ENCODE measurements at places on chromosomes 5 and 9.

- no peak for DNase-seq
Measured at GRCh38 chr9:132547976-132548730, 34.3 kb upstream of the BARHL1 start.

- DNase-seq: no peak
Measured at GRCh38 chr5:40089269-40089668, 590.4 kb upstream of the PTGER4 start.

GRCh38 chr5:94153736-94154450 lies 412.5 kb upstream of the POU5F2 start:
- DNase-seq: no peak

DNA sequence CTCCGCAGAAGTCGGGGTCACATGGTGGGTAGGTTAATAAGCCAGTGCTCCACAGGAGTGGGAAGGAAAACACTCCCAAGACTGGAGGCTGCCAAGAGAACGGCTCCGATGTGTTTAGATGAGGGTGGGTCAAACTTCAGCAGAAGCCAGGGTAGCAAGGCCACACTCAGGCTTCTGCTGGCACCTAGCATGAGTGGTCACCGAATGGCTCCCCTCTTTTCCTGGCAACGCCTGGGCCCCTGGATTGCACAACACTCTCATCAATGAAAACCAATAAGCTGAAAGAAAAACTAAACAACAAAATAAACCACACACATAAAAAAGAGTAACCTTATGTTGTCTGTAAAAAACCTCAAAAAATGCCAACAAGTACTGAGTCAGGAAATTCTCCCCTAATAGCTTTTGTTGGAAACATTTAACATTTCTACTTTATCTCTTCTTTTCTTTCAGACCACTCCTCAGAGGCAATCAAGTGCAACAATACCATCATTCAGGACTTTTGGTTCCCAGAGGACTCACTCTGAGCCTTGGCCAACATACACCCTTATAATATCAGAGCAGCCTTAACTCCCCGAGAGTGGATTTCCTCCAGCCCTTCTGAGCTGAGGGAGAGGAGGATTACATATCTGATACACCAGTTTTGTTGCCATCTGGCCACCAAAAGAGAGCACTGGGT lies 279.9 kb downstream of the ENC1 start:
- DNase-seq: no peak

DNA sequence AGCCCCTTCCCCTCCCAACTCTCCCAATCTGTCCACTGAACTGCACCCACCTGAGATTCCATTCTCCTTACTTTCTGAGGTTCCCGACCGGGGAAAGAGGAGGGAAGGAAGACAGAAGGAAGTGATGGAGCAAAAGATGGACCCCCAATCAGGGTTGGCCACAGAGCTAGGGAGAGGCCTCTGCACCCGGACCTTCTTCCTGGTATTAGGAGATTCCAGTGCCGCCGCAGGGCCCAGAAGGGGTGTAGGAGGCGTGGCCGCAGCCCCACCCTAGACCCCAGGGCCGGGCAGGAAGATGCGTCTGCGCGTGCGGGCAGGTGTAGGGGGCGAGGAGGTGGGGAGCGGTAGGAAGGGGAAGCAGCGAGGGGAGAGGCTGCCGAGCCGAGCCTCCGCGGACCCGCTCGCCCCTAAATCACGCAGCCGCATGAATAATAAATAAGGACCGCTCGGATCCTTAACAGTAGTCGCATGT lies 104.2 kb upstream of the MVB12B start:
- DNase-seq: no peak

DNA sequence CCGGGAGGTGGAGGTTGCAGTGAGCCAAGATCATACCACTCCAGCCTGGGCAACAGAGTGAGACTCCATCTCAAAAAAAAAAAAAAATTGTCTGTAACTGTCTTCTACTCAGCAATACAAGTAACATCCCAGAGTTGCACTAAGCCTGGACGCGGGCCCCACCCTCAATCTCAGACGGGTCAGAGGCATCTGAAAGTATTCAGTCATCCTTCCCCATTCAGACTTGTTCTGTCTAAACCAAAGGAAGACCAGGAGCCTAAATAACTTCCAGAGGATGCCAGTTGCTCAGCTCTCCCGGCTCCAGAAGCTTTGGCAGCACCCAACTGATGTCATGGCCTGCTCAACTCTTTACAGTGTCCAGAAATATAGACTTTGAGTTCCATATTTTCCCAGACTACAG lies 218.6 kb downstream of the AUH start:
- no peak for DNase-seq

GRCh38 chr9:6562871-6563430 lies 82.6 kb downstream of the GLDC start:
- DNase-seq: no peak

DNA sequence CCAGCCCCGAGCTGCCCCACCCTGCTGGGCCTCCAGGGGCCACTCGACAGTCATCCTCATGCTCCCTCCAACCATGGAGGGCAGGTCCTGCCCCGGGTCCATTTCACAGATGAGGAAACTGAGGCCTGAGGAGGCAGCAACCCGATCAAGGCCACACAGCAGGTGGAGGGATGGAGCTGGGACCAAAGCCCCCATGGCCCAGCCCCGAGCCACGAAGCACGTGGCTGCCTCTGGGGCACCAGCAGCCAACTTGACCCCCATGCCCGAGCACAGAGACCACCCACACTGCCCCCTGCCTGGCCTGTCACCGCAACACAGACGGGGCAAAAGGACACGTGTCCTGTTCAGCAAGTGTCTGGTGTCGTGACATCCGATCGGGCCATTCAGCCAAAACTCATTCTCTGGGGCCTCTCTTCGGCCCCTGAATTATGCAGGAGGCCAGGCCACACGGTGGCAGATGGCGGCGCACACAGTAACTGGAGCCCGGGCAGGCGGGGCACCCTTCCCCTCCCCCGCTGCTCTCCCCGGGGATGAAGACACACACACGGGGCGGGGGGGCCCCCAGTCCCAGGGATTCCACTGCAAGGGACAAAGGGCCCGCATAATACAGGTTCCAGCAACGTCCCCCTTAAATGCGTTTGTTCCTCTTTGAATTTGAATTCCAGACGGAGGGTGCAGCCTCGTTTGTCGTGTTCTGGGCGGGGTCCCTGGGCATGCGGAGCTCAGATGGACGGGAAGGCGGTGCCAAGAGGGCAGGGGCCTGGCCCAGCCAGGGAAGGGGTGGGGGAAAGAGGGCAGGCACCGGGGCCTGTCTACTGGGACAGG lies 29.4 kb upstream of the TMEM250 start:
- no peak for DNase-seq

GRCh38 chr5:9347541-9348295 lies 198.2 kb downstream of the SEMA5A start:
- DNase-seq: no peak

DNA sequence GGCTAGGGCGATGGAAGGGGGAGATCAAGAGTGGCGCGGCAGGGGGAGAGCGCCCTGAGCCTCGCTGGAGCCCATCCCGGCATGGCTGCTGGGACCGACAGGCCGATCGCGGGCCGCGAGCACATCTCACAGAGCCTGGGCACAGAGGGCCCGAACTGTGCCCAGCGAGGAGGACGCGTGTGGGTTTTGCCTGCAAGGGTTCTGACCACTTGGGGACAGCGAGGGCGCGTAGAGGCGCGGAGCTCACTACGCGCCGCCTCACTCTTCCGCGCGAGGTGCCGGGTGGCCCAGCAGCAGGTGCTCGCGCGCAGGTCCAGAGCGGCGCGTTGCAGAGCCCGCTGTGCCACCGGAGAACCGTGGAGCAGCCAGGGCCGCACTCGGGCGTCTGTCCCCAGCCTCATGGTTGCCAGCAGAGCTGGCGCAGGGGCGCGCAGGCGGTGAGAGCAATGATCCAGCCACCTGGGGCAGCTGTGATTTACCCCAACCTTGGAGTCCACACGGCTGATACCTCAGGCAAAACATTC lies 16.3 kb upstream of the PITX1 start:
- DNase-seq: no peak

DNA sequence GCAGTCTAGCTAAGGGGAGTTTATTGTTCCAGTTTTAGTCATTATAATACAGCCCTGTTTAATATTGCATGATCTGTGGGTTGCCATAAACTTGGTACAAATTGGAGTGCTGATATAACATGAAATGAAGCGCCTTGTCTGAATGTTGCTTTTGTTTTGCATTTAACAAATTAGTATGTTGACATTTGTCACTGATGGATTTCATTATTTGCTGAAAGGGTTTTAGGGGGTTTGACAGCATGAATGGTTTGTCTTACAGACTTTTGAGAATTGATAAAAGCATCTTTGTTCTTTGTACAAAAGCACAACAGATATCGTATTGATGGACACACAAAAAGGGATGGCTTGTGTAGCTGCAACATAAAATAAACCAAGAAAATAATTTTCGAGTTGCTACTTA lies 178.3 kb downstream of the AOPEP start:
- no peak for DNase-seq

DNA sequence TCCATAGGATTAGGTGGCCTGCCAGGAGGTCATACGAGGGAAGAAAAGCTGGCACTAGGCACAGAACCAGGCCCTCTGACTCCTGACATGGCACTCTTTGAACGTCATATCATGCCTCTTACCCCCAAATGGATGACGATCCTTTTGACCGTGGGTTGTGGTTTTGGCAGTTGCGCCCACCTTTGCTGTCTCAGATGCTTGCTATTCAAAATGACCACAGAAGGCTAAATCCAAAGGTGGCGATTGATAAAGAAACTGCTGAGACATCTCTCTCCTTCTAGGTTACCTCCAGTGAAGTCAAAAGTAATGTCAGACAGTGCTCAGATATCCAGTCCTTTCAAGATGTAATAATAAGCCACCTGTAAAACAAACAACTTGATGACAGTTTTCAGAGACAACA lies 385.0 kb downstream of the EFNA5 start:
- no peak for DNase-seq

- DNase-seq: no peak
Measured at GRCh38 chr5:138817241-138817640, 57.9 kb downstream of the LRRTM2 start.

GRCh38 chr9:70382709-70383605 lies 31.5 kb downstream of the KLF9 start:
- no peak for DNase-seq

DNA sequence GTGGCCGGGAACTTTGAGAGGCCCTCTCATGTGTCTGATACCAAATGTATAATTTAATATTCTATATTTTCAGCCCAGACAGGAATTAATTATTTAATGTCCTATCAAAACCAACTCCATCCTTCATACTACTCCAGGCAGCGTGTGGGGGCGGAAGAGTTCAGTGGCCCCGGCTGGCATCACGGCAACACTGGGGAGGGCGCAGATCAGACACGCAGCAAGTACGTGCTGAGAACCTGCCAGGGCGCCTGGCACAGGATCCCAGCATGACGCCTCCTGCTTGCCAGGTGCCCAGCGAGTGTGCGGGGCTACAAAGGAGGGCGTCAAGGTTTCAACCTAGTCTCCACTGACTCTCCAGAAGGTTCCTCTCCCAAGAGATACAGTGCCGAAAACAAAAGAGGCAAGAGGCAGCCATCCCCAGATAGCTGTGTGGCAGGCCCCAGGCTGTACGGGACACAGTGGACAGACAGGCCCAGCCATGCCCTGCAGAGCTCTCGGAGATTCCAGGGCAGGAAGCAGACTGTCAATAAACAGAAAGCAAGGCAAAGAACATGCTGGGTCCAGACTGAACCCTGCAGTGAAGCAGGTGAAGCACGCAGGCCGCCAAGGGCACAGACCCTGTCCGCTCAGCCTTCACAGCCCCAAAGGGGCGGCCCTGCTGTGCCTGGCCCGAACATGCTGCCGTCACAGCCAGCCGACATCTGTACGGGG lies 110.3 kb downstream of the VAV2 start:
- no peak for DNase-seq

- DNase-seq: no peak
Measured at GRCh38 chr5:76221311-76221710, 138.1 kb downstream of the SV2C start.

GRCh38 chr9:96067004-96067403 lies 191.5 kb downstream of the ERCC6L2 start:
- DNase-seq: no peak

GRCh38 chr9:128304971-128305288 lies 17.3 kb downstream of the TRUB2 start:
- DNase-seq: no peak

DNA sequence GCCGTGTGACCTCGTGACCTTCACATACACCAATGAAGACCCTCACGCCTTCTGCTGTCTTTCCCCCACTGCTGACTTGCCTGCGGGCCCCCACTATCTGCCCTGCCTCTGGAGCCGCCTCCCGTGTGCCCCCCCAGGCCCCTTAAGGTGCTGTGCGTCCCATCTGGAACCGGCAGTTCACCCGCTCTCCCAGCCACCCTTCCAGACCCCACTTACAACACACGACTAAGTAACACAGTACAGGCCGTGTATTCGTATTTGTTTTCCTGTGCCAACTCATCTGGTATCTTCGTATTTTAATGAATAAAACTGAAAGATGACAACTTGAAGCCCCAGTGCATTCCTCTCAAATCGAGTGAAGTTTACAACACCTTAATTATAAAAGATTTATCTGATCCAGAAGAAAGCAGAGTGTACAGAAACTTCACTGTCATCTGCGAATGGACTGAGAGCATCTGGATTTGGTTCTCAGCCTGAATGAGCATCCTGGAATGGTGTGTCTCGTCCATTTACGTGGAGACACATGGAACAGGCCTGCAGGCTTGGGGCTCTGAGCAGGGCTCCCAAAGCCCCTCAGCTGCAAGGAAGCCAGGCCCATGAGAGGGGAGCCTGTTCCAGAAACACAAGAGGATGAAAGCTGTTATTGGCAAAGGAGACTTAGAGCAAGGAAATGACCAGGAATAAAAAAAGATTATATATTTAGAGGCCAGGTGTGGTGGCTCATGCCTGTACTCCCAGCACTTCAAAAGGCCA lies 21.9 kb upstream of the TERT start:
- no peak for DNase-seq

- no peak for DNase-seq
Measured at GRCh38 chr5:59209758-59210359, 627.0 kb downstream of the RAB3C start.

- no peak for DNase-seq
Measured at GRCh38 chr9:4746278-4747030, 5.5 kb upstream of the AK3 start.

DNA sequence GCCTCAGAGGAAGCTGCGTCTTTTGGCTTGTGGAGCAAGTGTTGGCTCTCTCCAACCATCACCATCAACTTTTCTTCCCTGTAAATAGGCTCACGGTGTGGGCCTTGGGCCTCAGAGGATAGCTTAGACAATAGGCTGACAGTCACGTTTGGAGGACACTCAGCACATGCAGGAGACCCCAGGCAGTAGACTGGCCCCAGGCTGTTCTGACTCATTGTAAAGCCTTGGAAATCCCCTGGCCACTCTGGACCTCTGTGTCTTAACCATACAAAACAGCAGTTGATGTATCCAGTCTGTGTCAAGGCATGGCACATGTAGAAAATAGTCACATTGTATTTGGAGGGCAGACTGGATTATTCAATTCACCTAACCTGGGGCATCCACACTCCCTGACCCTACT lies 18.6 kb downstream of the CD74 start:
- DNase-seq: no peak

GRCh38 chr9:92035146-92035545 lies 80.1 kb downstream of the SPTLC1 start:
- no peak for DNase-seq

DNA sequence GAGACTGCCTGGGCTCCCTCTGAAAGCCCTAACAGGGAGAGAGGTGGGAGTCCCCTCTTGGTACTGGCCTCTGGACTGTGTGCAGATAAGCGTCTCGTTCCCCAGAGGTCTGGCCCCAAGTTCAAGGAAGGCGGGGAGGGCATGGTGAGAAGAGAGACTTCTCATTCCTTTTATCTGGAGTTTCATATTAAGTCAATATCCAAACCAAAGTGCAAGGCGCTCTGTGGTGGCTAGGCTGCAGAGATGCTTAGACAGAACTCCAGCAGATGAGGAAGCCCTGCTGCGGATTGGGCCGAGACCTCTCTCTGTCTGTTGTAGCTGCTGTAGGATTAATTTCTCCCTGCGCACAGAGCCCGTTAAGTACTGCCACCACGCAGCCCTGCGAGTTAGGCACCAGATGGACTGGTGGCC lies 16.0 kb downstream of the MVB12B start:
- no peak for DNase-seq

Data from stimulated activated CD4-positive, alpha-beta T cell treated with anti-CD3 and anti-CD28 coated beads, TNF-alpha, amount 100 ng/mL, for 48 hours (primary cell).